ENCODE measurements at places on chromosomes 5 and 9. TPM values are rescaled to one million over a fixed set of nuclear protein-coding genes. Genes with fewer than 3 reads are reported as not detected.

DNA sequence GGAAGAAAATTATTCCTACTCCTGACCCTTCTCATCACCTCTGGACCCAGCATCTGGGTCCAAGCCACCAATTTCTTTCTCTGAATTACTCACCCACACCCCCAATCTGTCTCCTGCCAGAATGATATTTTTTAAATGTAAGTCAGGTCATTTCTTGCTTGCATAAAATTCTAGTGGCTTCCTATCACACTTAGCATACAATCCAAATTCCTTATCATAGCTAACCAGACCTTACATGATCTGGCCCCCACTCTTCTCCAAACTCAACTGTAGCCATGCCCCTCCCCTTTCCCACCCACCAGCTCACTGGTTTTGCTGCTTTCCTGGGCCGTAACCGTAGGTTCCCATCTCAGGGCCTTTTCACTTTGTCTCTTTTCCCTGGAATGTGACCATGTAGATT is 15.2 kb downstream of the HTR4 start:
- DNase-seq = no peak

Gene GABRA1
- not detected for total RNA-seq

DNA sequence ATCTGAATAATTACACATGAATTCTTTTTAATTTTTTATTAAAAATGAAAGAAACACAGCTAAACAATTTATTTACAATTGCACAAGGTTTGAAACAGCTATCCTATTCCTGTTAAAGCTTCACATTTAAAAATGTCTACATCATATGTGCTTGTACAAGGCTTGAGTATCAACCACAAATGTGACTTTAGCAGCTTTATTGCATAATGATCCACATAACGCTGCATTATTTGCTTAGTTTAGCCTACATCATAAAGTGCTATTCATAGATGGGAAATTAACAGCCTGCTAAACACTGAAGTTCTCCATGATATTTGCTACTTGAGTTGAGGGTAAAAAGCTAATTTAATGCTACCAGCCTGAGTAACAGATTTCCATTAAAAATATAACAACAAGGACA is 45.0 kb downstream of the TRIM36 start:
- DNase-seq = no peak

GRCh38 chr5:81751009-81751835 is at the start of gene SSBP2:
SSBP2 (minus strand) TSS chr5:81751097; CDS start chr5:81751042, 55 bp downstream.
- DNase-seq = peak; percentile 100

Gene OMD
- total RNA-seq = 0.88 TPM

GRCh38 chr5:168468836-168469235 is 17.4 kb upstream of the RARS1 start:
- no peak for DNase-seq

DNA sequence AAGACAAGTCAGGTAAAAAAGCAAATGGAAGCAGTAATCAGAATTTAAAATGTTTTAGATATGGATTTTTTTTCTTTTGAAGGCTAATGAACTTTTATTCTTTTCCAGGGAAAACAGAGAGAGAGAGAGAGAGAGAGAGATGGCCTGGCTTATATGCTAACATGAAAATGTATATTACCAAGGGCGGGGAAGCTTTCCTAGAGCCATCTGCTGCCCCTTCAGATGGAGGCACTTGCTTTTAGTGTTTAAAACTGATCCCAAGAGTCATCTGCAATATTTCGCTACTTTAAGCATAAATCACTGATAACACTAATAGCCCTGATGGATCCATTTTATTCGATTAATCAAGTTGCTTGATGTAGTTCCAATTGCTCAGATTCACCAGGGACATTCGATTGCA is 186.1 kb upstream of the ADAMTS16 start:
- DNase-seq = no peak

DNA sequence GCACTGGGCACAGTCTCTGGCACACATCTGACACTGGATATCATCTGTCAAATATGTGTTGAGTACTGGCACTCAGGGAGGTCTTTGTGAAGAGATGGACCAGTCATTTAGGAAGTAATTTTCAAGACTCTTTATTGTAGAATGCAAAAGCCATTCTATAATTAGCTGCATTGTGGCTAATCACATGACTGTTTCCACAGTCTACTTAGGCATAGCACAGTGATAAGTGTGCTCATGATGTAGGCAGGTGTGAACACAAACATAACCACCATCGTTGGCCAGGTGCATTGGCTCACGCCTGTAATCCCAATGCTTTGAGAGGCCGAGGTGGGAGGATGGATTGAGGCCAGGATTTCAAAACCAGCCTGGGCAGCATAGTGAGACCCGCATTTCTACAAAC is 62.2 kb downstream of the CFAP77 start:
- DNase-seq = no peak

GRCh38 chr5:89546657-89547056 is 663.7 kb upstream of the MEF2C start:
- no peak for DNase-seq

- DNase-seq = no peak
Measured at GRCh38 chr5:127431977-127432585, 85.4 kb upstream of the PRRC1 start.

DNA sequence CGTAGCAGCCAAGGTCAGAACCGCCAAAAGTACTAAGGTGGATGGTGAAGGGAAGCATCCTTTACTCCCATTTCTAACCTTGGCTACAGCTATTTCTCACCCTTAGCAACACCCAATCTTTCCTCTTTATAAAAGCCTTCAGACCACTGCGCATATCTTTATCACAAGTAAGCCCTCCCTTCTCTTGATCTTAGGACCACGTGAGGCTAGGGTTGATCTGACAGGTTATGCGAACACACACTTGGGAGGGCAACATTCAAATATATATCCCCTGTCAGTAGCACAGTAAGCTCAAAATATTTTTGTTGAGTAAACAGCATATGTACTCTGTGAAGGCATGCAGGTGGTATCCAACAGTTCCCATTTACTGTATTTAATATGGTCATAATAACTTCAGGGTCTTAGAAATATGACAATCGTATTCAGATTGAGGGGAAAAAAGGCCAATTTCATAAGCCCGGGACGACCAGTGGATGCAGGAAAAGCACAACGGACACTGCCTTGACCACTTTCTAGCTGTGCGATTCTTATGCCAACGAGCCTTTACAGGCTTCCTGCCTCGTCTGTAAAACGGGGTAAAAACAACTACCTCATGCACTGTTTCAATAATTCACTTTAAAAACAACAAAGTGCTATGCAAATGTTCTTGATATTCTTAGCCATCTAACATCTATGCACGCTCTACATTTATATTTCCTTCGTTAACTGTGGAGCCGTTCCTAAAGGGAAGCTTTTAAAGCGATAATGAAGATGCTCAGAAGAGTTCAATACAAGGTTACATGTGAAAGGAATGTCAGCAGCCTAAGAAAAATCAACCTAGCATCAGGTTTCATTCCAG is 1.3 kb downstream of the ARSB start:
- DNase-seq = no peak

Gene NSG2
- total RNA-seq = 0.27 TPM

DNA sequence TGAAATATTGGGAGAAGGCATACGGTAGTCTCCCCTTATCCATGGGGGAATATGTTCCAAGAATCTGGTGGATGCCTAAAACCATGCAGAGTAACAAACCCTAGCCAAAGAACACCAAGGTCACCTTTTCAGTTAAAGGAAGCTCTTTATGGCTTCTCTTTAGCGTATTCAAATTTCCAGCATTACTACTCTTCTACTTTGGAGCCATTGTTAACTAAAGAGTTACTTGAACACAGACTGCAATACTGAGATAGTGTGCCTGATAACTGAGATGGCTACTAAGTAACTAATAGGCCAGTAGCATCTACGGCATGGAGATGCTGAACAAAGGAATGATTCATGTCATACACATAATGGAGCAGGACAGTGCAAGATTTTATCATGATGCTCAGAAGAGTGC is 84.5 kb upstream of the SPEF2 start:
- DNase-seq = no peak
